ENCODE measurements at places on chromosomes 5 and 9. TPM values are rescaled to one million over a fixed set of nuclear protein-coding genes. Genes with fewer than 3 reads are reported as not detected.

GRCh38 chr5:334903-335739 is 13.6 kb downstream of the AHRR start:
- no peak for DNase-seq

The KYAT1 gene
- 8.0 TPM for total RNA-seq

The SYK gene
- not detected for total RNA-seq

The BAAT gene
- total RNA-seq: not detected

The PCDHB16 gene
- 2.1 TPM for total RNA-seq

The FGFR4 gene
- total RNA-seq: 1.9 TPM

The ODF2 gene
- 50.1 TPM for total RNA-seq

GRCh38 chr5:172713113-172713808 is 57.7 kb downstream of the DUSP1 start:
- DNase-seq: no peak

The ANXA2R gene
- total RNA-seq: 3.2 TPM
